ENCODE measurements at places on chromosomes 16 and 17.

- no peak for DNase-seq
These were observed 2.2 kb upstream of the EFTUD2 start for GRCh38 chr17:44901411-44901921.

GRCh38 chr17:74842599-74843351 is 16.9 kb downstream of the GRIN2C start:
- DNase-seq, result no peak

GRCh38 chr17:41617698-41618097 is 5.1 kb upstream of the KRT16 start:
- DNase-seq, result no peak

- DNase-seq, result no peak
These were observed 28.9 kb upstream of the ZNF750 start for GRCh38 chr17:82868715-82869131.

DNA sequence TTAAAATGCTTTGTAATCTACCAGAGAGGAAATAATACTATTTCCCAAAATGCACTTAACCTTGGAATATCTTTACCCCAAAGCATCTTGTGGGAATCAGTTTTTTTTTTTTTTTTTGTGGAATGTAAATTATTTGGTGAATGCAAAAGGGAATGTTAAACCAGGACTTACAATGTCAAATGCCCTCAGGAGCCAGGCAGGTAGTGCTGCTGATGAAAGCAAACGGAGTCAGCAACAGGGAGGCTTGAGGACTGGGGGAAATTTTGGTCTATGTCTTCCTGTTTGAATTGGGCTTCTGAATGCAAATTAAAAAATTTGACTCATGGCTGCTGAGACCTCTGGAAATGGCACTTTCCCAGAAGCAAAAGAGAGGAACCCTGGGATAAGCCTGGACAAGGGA is 96.5 kb upstream of the NLRP1 start:
- no peak for DNase-seq

DNA sequence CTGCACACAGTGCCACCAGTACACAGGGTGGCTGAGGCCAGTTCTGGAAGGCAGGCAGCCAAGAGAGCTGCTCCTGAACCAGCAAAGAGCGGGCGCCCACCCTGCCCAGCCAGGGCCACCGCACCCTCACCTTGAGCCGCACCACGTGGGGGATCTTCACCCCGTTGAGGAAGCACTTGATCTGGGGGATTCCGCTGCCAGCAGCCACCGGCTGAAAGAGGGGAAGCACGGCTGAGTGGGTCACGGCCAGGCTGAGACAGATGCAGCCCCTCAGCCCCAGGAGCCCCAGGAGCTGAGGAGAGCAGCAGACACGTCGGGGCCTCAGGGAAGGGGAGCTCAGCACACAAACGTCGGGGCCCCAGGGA is 14.6 kb upstream of the CCDC154 start:
- DNase-seq, result no peak

DNA sequence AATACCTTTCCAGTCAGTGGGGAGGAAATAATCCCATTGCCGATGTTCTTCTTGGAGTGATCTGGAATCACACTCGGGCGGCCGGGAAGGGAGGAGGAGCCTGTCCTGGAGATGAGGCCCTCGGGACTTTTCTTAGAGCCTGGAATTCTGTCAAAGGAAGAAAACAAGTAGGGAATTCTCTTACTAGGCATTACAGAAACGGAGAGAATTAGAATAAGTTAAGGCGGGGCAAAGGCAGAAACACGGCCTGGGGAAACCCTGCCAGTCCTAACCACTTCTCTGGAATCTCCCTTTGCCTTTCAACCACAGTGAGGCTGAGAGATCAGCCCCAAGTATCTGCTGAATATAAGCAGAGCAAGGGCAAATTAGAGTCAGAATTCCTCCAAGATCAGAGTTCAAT is 27.8 kb downstream of the USP36 start:
- DNase-seq, result no peak

- no peak for DNase-seq
These were observed 27.8 kb upstream of the ITGA3 start for GRCh38 chr17:50027881-50028735.

- no peak for DNase-seq
These were observed 43.7 kb upstream of the CDRT4 start for GRCh38 chr17:15511142-15511541.

- DNase-seq, result no peak
These were observed 68.9 kb upstream of the KCNJ16 start for GRCh38 chr17:70006159-70006558.

GRCh38 chr17:39118674-39119419 is 32.6 kb downstream of the PLXDC1 start:
- no peak for DNase-seq

- DNase-seq, result no peak
These were observed 31.2 kb upstream of the CAPN15 start for GRCh38 chr16:496097-496886.

- no peak for DNase-seq
These were observed 42.8 kb downstream of the MEAK7 start for GRCh38 chr16:84461413-84462295.

- no peak for DNase-seq
These were observed 354.6 kb upstream of the CDH11 start for GRCh38 chr16:65476448-65476955.

DNA sequence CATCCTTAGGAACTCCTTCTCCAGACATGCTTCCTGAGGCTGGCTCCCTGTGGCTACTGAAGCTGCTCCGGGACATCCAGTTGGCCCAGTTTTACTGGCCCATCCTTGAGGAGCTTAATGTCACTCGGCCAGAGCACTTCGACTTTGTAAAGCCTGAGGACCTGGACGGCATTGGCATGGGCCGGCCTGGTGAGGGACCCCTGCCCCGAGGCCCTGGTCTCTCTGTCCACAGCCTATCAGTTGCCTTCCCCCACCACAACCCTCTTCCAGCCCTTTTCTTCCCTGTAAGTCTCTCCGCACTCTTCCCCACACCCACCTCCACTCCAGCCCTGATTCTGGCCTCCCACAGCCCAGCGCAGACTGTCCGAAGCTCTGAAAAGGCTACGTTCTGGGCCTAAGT is 2.0 kb downstream of the TNK1 start:
- no peak for DNase-seq

DNA sequence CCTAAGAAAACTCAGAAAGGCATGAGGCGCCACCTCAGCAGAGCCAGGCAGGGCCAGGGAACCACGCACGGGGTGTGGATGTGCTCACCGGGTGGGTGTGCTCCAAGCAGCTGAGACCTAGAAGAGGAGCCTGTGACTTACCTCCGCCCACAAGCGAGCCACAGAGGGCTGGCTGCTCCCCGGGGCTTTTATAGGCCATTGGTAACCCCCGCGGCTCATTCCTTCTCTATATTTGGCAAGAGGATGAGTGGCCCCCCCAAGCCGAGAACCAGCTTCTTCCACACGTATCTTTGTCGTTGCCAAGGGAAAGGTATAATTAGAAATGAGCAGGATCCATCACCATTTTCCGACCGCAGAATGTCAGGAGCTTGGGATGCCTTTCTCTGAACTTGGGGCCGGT is at the start of gene MYH3:
Gene MYH3, minus strand, starts transcription at position 162 of the 400 bp plus-strand sequence. CDS start 2,245 bp downstream, outside the sequence.
- no peak for DNase-seq

- no peak for DNase-seq
These were observed 229.0 kb downstream of the SNX29 start for GRCh38 chr16:12205378-12206097.

GRCh38 chr17:6392609-6393350 is 42.1 kb downstream of the AIPL1 start:
- DNase-seq, result no peak

DNA sequence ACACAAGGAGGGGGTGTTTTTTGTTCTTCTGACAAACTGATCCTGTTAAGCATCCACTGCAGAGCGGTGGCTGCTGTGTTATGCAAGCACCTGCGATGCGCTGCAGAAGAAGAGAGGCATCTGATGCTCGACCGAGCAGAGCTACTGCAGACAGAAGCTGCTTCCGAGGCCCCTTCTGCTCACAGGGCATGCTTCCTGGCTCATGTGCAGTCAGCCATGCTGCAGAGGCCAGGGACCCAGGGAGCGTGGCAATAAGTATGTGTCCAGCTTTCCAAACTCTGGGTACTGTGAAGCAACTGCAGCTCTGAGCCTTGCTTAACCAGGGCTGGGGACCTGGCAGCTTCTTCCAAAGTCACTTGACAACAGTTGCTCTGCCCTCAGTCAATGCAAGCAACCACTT is 448.6 kb upstream of the RBFOX1 start:
- no peak for DNase-seq

DNA sequence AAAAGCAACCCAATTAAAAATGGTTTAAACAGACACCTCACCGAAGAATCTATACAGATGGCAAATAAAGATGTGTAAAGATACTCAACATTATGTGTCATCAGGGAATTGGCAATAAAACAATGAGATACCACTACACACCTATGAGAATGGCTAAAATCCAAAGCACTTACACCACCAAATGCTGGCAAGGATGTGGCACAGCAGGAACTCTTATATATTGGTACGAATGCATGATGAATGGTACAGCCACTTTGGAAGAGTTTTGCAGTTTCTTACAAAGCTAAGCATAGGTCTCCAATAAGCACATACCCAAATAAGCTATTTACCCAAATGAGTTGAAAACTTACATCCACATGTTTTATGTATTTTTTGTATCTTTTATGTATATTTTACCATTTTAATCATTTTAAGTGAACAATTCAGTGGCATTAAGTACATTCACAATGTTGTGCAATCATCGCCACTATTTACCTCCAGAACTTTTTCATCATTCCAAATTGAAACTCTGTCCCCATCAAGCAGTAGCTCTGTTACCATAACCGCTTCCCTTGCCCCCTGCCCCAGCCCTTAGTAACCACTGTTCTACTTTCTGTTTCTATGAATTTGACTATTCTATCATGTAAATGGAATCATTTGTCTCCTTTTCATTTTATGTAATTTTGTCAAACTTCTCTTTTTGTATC is 6.7 kb upstream of the ALDH3A2 start:
- no peak for DNase-seq
